Left renal pelvis (tissue), 4 donors: ENCODE measurements at places on chromosomes 1 and 21.
A peak's percentile ranks its signal among the peaks of the same experiment; 100 is the strongest.

DNA sequence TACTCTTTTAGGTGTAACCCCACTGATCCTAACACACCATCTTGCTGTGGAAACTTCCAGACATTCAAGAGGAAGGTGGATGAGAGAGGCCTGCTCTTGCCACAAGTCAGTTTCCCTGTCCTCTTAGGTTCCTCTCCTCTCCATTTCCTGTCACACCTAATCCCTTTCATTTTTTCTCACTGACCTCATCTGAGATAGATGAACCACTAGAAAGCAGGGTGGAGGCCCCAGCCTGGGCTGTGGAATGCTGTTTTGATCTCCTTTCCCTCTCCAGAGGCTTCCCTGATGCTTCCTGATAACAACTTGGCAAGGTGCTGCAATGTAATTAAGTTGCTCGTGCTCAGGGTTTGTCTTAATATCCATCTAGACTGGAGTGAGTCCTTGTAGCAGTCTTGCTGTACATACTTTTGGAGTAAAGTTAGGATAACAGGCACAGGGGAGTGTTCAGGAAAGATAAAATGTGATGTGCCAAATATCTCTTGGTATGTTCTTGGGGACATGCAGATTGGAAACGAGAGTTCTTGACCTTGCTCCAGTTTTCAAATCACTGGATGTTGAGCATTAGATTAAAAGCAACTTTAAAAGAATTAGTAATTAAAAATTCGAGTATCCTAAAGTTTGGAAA, 11.2 kb downstream of the LRRC42 start:
- no peak for DNase-seq

DNA sequence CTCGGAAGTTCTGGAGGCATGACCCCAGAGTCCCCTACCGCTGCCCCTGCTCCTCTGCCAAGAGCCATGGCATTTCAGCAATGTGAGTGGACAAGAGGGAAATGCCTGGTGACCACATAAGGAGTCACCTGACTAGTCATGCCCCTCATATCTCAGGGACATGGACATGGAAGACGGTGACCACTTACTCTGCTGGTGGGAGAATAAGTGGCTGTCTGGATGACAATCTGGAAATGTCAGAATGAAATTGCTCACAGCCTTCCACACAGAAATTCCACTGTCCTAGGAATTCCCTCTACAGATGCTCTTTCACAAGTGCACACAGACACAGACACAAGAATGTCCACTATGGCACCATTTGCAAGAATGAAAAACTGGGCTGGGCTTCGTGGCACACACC, 24.3 kb upstream of the PLEKHG5 start:
- no peak for DNase-seq

GRCh38 chr21:14259747-14260146, 43.8 kb downstream of the RBM11 start:
- peak; percentile 39 for DNase-seq

- no peak for DNase-seq
These were observed 20.8 kb upstream of the ENSA start for GRCh38 chr1:150650193-150650592.

DNA sequence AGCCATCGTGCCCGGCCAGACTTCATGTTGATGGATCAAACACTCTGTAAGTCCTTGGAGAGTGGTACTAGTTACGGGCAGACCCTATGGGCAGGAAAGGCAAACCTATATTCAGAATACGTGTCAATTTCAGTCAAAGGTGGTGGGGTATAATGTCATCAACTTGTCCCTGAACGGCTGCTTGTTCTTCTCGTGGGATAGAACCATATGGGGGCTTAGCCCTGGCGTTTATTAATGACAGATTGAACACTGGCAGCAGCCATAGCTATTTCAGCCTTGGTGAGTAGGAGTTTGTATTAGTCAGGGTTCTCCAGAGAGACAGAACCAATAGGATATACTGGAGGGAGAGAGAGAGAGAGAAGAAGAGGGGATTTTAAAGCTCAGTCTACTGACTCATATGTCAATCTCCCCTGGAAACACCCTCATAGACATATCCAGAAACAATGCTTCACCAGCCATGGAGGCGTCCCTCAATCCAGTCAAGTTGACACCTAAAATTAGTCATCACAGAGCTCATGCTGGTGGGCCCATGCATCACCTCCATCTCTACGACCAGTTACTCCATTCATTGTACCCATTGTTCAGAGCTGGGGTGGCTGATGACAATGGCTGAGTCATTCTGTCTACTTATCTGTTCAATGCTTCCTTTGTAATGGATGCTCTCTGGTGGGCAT, 16.1 kb upstream of the AQP10 start:
- no peak for DNase-seq

DNA sequence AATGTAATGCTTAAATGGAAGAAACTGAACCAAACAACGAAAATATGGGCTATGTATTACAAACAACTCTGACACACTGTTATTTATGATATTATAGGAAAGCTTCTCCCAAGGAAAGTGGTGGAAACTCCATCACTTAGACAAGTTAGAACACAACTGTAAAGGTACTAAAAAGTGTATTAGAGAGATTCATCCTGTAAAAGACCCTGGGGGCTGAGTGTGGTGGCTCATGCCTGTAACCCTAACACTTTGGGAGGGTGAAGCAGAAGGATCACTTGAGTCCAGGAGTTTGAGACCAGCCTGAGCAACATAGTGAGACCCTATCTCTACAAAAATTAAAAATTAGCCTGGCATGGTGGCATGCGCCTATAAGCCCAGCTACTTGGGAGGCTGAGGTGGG, 7.4 kb upstream of the UBE4B start:
- no peak for DNase-seq

GRCh38 chr1:230824919-230825721, 43.2 kb downstream of the C1orf198 start:
- DNase-seq, result no peak

- DNase-seq, result no peak
These were observed 182.7 kb downstream of the KCNH1 start for GRCh38 chr1:210951279-210951678.

DNA sequence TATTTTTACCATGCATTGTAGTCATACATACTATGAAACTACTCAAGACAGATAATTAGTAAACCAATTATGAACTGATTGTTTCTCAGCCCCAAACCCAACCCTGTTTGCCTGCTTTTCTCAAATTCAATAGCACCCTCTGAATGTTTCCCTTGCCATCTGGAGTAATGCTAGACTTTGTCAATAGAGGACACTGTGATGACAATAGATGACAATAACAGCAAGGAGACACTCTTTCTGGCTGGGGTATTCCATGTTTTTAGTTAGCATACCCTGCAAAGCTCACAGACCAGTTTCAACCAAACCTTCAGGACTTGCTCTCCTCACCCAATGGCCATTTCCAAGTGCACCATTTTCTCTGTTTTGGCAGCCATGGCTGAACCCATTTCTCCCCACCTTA, 108.5 kb upstream of the LRRC7 start:
- DNase-seq, result no peak

GRCh38 chr1:33426916-33427315, 4.0 kb downstream of the PHC2 start:
- DNase-seq, result no peak

DNA sequence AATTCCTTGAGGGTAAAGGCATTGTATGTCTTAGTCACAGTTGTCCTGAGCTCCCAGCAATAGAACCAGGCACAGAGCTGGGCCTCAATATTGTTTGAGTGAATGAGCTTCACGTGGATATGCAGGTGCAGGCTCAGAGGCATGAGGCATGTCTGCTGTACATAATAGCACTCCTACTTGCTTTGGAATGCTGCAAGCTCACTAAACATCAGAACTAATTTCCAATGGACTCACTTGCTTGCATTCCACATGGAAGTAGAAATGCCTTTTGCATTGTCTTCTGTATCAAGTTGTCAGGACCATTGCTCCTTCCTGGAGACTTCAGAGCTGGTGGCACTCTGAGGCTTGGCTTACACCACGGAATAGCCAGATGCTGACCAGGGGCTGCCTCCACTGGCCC, 37.1 kb downstream of the INAVA start:
- no peak for DNase-seq

GRCh38 chr1:59083946-59084865, 212.7 kb upstream of the FGGY start:
- DNase-seq, result no peak

DNA sequence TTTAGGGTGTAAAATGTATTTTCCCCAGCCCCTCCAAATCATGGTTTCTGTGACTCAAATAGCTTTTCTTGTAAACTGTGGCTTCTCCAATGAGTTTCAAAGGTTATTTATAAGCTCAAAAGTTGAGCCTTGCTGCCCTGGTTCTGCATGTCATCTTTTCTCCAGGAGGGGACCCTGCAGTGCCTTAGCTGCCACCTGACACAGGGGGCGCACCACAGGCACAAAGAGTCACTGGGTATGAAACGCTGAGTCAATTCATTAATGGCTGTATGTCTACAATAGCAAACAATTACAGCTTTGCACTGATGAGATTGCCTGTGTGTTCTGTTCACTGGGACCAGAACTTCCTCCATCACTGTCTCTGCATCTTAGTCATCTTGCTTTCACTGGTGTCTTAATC, 100.8 kb downstream of the PCP4 start:
- no peak for DNase-seq

GRCh38 chr21:35204850-35205541, 155.9 kb upstream of the RUNX1 start:
- DNase-seq, result peak; percentile 56

DNA sequence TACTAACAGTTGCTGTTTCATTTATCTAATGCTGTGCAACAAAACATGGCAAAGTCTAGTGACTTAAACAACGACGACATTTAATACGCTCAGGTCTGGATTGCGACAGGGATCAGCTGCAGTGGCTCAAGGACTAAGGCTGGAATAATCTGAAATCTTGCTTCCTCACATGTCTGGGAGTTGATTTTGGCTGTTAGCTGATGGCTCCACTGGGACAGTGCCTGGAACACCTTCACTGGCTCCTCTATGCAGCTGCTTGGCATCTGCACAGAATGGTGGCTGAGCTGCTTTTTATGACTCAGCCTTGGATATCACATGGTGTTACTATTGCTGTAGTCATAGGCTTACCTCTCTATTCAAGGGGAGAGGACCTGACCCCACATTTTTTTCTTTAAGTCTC, 24.0 kb upstream of the BTG3 start:
- no peak for DNase-seq

- no peak for DNase-seq
These were observed 37.3 kb upstream of the CSF3R start for GRCh38 chr1:36520056-36520455.

DNA sequence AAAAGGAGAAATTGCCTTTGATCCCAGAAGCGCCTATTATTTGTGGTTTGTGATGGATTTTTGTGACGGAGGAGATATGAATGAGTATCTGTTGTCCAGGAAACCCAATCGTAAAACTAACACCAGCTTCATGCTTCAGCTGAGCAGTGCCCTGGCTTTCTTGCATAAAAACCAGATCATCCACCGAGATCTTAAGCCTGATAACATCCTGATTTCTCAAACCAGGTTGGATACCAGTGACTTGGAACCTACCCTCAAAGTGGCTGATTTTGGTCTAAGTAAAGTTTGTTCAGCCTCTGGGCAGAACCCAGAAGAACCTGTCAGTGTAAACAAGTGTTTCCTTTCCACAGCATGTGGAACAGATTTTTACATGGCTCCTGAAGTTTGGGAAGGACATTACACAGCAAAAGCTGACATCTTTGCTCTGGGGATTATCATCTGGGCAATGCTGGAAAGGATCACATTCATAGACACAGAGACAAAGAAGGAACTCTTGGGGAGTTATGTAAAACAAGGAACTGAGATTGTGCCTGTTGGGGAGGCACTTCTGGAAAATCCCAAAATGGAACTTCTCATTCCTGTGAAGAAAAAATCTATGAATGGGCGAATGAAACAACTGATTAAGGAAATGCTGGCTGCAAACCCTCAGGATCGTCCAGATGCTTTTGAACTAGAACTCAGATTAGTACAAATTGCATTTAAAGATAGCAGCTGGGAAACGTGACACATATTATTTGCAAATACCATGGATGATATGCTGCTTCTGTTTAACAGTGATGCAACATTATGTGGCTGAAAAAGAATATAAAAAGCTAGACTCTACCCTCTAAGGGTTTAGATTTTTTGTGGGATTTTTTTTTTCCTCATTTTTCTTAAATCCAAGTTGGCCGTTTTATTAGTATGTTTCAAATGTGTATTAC, 10.5 kb downstream of the PDIK1L start:
- no peak for DNase-seq

DNA sequence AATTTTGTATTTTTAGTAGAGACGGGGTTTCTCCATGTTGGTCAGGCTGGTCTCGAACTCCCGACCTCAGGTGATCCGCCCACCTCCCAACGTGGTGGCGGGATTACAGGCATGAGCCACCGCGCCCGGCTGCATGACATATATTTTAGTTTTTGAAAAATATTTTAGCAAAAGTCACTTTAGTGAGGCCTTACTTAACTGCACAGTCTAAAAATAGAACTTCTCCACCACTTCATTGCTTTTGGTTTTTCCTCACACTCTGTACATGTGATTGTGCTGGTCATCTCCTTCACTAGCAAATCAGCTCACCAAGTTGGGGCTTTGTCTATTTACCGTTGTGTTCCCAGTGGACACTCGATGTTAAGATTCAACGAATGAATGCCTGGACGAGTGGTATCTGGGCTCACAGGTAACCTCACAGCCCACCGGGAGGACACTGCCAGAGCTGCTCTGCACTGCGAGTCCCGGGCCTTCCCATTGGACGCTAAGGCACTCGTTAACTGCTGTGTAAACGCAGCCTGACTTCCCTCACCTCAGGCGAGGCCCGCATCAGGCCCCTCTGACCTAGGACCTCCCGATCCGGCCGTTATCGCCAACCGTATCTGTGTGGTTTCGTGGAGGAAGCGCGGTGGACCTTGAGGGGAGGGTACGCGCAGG, 14.0 kb upstream of the ZNF692 start:
- peak; percentile 66 for DNase-seq

DNA sequence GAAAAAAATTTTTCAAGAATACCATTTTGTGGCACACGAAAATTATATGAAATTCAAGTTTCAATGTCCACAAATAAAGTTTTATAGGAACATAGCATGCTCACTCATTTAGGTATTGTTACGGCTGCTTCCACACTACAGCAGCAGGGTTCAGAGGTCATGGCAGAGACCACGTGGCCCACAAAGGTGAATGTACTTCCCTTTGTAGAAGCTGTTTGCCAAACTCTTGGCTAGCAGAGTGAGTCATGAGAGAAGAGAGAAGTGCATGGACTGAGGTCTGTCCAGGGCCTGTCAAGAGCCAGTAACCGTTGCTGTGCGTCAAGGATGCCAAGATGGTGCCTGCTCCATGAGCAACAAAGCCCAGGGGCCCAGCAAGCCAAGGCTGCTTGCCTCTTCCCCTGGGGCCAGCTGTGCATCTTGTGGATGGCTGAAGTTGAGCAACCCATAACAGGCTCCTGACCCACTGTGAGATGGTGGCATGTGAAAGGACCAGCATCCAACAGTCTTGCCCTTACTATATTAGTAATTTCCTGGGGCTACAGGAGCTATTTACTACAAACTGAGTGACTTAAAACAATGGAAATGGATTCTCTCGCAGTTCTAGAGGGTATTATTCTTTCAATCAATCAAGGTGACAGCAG, 64.8 kb upstream of the ATP5PO start:
- no peak for DNase-seq

GRCh38 chr1:181514298-181515290, 31.3 kb downstream of the CACNA1E start:
- no peak for DNase-seq
